ENCODE measurements at places on chromosomes 1 and 21.
A peak's percentile ranks its signal among the peaks of the same experiment; 100 is the strongest.

DNA sequence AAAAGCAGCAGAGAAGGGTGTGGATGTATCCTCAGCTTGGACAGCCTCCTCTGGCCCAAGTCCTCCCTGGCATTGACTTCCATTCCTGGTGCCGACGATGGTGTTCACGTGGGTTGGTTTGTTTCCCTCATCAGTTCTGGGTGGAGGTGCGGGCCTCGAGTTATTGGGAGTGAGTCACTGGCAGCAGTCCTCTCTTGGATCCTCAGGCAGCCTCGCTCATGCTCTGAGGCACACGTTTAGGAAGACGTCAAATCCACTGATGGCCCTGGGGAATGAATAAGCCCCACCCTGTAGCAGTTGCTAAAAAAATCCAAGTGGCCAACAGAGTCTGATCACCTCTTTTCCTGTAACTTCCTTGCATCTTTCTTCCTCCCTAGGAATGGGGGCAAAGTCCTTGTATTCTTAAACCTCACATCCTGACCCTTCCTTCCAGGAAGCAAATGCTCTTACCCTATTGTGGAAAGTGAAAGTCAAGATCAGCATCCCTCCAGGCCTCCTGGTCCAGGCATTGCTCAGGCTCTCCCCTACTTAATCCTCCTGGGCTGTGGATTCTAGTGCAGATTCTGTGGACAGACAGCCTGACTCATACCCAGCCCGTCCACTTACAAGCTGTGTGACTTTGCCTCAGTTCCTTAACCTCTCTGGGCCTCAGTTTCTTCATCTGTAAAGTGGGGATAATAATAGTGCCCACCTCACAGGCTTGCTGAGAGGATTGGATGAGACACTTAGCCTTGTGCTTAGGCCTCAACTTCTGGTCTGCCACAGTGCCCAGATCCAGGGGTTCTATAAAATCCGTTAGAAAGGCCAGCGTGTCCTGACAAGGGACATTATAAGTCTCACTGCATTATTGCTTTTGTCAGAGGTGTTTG lies 111.1 kb downstream of the TLR5 start:
- peak; percentile 70 for DNase-seq

DNA sequence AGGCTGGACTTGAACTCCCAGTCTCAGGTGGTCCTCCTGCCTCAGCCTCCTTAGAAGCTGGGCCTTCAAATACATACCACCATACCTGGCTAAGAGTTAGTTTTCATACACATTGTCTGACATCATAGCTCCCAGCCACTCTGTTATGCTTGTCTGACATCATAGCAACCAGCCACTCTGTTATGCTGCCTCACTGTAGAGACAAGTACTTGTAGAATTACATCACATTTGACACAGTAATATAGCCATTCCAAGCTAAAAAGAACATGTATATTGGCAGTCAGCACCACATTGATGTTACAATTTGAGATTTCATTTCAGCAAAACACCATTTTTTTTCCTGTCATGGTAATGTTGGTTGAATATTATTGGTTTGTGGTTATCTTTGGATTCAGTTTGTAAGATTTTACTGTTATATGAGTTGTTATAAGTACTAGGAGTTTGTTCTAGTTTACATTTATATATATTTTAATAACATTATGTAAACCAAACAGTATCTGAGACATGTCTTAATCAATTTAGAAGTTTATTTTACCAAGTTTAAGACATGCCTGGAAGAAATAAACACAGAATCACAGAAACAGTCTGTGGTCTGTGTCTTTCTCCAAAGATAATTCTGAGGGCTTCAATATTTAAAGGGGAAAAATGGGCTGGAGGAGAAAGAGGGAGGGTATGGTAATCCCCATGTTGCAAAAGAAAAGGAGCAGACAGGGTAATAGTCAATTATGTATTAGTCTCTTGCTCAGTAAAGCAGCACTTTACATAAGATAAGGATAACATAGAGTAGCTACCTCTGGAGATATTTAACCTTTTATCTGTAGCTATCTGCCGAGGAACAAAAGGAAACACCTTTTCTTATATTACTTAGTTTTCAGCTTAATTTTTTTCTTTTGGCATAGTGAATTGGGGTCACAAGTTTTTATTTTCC lies 43.0 kb downstream of the XPR1 start:
- no peak for DNase-seq

- DNase-seq = peak; percentile 57
Measured at GRCh38 chr1:58768971-58769808, 14.7 kb downstream of the JUN start.

- DNase-seq = peak; percentile 87
Measured at GRCh38 chr1:234851450-234852438, 241.8 kb upstream of the IRF2BP2 start.

- no peak for DNase-seq
Measured at GRCh38 chr1:107514841-107515240, 374.0 kb downstream of the NTNG1 start.

- no peak for DNase-seq
Measured at GRCh38 chr1:216953495-216953894, 230.3 kb upstream of the ESRRG start.

DNA sequence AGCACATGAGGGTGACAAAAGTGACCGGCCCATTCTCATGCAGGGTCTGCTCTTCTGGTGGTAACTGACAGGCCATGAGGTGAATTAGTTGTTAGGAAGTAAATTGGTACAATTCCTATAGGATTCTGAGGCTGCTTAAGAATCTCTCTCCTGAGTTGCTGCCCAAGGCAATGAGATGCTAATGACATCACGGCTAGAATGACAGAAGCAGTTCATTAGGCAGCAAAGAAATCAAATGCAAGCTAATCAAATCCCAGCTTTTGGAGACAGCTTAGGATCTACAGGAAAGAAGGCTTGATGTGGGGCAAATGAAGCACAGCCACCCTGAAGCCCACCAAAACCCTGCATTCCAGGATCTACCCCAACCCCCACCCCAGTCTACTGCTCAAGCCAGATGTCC lies 265.2 kb downstream of the ASTN1 start:
- no peak for DNase-seq

GRCh38 chr1:171865106-171865505 lies 23.8 kb downstream of the DNM3 start:
- DNase-seq = no peak

- peak; percentile 26 for DNase-seq
Measured at GRCh38 chr1:151267760-151268159, 13.2 kb downstream of the PSMD4 start.

DNA sequence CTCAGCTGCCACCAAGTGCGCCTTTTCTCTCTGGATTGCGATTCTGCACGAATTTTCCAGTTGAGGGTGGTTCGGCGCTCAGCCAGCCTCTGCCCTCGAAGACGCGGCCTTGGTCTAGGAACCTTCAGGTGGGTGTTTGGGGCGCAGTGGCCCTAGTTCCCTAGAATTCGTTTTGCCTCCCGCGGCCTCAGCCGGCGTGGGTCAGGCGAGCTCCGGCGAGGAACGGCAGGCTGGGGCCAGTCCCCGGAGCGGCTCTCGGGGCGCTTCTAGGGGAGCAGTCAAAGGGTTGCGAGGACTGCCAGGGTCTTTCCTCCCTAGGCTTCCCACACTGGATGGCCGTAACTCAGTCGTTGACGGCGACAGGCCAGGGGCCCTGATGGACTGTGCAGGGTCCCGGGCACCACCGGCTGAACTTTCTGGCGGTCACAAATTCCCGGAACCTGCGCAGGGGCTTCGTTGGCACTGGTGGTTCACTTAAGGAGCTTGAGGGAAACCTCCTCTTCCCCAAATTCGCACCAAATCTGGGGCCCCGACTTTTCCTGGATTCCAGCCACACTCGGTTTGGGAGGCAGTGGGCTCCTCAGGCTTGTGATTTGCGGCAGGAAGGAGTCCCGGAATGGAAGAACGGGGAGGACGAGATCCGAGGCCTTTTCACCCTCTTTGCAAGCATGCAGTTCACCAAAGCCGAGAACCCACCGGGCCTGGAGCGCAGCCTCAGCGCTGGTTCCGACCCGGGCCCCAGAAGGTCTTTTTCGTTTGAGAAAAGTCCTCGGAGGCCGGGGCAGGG lies 1.2 kb downstream of the DMBX1 start:
- DNase-seq = no peak

GRCh38 chr1:161719325-161719611 lies 2.1 kb upstream of the FCRLB start:
- no peak for DNase-seq

Data from A172 (cell line).